ENCODE measurements at places on chromosomes 3 and 15. TPM values are rescaled to one million over a fixed set of nuclear protein-coding genes. Genes with fewer than 3 reads are reported as not detected.

DNA sequence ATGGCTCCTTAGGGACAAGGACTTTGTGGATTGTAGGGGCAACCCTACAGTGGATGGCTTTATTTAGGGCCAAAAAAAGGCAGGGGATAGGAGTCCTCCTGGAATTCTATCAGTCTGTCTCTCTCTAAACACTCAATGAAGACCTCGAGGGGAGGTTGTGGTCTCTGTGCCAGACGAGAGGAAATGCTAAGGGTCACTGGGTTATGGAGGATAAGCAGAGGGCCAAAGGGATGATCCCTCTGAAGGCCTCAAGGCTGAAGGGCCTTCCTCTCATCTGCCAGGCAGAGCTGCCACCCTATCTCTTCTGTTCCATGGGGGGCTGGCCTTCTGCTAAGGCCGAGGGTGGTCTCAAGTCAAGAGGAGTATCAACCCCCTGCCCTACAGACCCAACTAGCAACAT is 27.0 kb downstream of the PLXNB1 start:
- peak; percentile 70 for DNase-seq

GRCh38 chr3:17478673-17479072 is 263.8 kb downstream of the TBC1D5 start:
- DNase-seq, result no peak

- no peak for DNase-seq
Measured at GRCh38 chr15:83308671-83309070, 24.2 kb upstream of the BNC1 start.

DNA sequence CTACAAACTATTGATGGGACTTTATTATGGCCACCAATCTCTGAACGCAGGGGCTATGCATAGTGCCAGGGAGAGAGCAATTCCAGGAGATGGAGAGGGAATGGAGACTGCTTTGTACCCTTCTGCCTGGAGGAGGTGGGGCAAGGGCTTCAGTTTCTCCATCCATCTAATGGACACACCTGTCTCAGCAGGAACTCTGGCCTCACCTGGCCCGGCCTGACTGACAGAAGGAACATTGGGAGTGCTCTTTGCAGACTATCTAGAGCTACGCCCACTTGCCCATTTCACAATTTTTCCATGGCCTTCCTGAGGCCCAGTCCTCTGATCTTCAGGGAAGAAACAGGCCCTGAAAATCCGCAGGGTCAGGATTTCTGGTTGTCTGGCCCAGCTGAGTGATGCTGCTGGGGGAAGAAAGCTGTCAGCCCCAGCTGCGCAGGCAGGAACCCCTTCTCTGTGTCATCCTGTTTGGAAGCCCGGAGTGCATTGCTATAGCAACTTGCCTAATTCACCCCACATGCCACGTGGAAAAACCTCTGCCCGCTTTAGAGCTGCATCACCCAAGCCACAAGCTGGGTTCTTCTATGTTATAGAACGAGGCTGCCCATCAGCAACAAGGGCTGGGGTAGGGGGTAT is 6.4 kb downstream of the ITGA11 start:
- DNase-seq, result no peak

DNA sequence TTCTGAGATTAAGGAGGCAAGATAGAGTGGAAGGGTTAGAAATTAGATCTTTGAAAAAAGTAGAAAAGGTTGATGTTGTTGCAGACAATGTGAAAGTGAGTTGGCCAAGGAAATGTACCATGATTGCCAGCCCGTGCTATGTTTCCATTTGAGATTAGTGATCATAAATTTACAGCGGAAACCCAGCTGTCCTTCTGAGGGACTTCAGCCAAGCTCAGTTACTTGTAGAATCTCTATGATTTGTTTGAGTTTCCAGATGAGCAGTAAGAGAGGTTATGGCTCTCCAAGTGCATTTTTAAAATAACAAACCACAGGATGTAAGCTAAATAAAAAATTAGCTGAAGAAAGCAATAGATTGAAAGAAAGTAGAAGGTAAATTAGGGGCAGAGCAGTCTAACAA is 54.2 kb upstream of the RBMS3 start:
- no peak for DNase-seq

DNA sequence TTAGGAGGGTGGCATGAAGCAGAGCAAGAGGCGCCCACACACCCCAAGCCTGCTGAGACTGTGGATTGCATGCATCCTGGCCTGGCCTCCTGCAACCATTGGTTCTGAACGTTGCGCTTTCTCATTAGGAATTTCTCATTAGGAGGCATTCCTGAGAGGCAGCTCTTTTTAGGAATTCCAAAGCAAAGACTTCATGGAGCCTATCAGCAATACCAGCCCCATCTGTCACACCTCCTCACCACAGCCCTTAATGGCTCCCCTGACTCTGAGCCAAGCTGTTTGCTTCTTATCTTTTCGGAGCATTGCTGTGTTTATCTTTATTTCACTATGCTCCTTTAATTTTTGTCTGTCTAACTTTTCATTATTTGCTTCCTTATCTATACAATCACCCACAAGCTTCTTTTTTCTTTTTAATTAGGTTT is 226.9 kb downstream of the CACNA2D3 start:
- no peak for DNase-seq

GRCh38 chr3:120048355-120049041 is 45.7 kb downstream of the GSK3B start:
- DNase-seq, result no peak

GRCh38 chr15:66578286-66578875 is 12.6 kb upstream of the LCTL start:
- no peak for DNase-seq

GRCh38 chr3:136819731-136820679 is 1.1 kb downstream of the SLC35G2 start:
- no peak for DNase-seq

DNA sequence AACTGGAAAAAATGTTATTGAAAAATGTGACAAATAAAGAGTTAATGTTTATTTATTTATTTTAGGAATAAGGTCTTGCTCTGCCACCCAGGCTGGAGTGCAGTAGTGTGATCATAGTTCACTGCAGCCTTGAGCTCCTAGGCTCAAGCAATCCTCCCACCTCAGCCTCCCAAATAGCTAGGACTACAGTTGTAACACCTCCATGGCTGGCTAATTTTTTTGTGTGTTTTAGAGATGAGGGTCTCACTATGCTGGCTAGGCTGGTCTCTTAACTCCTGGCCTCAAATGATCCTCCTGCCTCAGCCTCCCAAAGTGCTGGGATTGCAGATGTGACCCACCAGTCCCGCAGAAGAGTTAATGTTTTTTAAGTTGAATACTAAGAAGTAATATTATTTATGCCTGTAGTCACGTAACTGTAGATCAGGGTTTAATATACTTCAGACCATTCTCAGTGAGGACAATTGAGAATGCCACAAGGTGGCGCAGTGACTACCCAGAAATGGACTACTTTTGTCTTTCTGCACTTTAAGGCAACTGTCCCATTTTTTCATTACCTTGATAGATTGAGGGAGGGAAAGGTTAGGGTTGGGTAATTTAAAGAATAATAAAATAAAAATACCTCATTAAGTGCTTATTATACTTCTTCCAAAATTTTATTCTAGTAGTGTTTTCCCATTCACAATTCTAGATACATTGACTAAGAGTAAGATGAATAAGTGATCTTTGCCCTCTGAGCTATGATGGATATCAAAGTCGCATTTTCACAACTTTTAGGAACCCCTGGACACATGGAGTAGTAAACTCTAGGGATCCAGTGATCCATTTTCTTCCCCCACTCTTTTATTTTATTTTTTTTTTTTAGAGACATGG is 6.0 kb downstream of the MUC13 start:
- DNase-seq, result no peak

GRCh38 chr15:92272106-92272505 is 121.6 kb upstream of the ST8SIA2 start:
- DNase-seq, result no peak

DNA sequence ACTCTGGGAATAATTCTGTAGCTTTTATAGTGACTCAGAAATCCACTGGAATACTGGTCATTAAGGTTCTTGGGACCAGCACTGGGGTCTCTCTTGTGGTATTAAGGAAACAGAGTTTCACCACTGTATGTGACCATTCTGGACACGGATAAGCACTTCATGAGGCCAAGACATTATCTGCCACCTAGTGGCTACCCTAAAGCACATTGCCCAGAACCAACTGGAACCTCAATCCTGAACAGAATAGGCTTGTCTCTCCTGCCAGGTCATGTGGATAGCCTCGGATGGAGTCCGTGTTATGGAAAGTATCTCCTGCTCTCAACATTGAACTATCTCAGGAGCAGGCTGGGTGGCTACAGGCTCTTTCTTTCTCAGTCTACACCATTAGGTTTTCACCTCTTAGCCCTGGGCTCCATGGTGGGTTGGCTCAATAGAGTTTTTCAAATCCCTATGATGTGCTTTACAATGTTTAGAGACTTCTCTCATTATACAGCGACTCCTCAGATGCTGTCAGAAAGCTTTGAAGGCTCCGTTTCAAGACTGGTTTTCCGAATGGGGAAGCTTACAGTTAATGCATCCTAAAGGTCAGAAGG is 167.6 kb upstream of the ST8SIA2 start:
- DNase-seq, result no peak

DNA sequence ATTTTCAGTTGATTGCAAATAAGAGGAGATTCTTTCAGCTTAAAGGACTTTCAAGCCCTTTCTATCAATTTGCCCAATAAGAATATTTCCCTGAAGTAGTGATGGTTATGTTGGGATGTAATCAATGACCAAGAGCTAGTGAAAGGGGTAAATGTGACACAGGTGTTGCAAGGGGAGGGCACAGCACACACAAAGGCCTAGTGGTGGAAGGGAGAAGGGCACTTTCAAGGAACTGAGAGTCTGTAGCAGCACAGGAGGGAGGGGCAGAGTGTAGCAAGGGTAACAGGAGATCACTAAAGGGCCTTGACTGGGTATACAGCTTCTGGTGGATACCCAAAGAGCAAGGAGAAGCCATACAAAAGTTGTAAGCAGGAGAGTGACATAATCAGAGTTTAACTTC is 217.8 kb upstream of the ARHGEF26 start:
- DNase-seq, result no peak

DNA sequence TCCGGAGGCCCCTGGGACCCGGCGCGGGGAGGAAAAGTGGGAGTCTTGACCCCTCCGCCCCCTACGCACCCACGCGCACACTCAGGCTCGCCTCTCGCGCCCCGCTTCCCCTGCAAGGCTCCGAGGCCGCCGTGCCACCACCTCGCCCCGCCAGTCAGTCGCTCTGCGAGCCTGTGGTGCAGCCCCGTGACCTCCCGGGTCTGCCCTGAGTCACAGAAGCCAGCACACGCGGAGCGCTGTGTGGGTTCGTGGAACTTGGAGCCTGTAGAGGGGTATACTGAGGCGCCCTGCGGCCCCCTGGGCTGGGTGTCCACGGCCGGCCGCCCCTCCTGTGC is 380 bp upstream of the ALS2CL start:
- no peak for DNase-seq

GRCh38 chr3:182568261-182568660 is 225.0 kb upstream of the ATP11B start:
- no peak for DNase-seq

DNA sequence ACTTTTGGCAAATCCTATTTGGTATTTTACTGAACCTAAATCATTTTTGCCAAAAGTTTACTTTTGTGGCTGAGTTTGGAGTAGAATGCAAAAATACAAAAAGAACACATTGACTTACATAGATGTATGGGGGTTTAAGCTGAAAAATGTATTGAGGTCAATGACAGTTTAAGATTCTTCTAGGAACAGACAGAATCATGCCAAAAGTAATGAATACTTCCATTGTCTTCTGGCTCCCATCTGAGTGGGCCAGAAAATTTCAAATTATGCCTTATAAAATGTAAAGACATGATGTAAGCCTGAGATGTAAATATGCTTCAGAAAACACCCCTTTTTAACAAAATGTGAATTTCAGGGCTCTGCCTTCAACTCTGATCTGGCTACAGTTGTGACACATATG is 375.1 kb upstream of the DPH6 start:
- no peak for DNase-seq

- no peak for DNase-seq
Measured at GRCh38 chr15:60370869-60371136, 27.0 kb downstream of the ANXA2 start.

DNA sequence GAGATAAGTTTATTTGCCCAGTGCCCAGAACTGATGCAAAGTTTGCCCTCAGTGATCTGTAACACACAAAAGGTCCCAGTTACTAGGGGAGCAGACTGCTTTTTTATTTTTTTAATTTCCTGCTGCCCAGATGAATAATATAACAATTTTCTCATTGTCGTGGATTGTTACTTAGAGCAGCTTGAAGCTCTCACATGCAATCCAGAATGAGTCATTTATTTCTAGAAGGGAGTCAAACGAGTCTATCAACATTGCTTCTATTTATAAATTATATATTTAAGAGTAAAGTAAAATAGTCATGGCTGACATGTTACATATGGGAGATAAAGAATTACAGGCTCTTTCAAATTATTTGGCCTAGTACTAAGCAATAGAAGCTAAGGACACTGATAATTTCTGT is 41.3 kb downstream of the MEIS2 start:
- no peak for DNase-seq

CMTM8 gene
- 5.1 TPM for total RNA-seq

ADAMTS9 gene
- 1.5 TPM for total RNA-seq

GAP43 gene
- total RNA-seq, result 2.3 TPM

NRROS gene
- total RNA-seq, result 0.13 TPM

CHDH gene
- 0.81 TPM for total RNA-seq

NPAP1 gene
- total RNA-seq, result not detected

LRRC2 gene
- total RNA-seq, result 1.2 TPM

TIGIT gene
- not detected for total RNA-seq

CPNE9 gene
- not detected for total RNA-seq

KCNMB3 gene
- total RNA-seq, result 3.2 TPM

FGD5 gene
- total RNA-seq, result not detected

All from osteocyte (in vitro differentiated cells).